ENCODE measurements at places on chromosomes 3 and 15.

DNA sequence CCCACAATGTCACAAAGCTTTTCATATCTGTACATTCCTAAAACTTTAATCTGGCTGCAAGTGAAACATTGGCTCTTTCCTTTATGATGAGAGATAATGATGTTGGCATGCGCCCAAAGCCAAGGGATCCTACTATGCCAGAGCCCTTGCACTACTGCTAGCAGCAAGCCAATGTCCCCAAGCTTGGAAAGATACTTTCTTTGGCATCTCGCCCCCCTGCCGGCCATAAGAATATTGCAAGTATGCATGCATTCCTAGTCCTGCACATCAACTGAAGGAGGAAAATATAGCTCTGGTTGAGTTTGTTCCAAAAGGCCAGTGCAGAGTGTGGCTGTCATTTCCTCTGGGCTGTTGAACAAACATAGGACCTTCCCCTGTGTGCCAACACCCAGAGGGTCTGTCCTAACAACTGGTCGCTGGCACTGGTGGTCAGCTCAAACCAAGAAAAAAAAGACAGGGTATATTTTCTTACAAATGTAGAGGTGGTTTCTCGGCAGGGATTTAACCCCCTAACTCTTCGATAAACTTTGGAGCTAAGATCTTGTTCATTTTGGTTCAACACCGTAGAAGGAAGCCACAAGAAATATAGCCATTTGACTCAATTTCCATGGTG lies 120.9 kb upstream of the ZBED2 start:
- DNase-seq: no peak

DNA sequence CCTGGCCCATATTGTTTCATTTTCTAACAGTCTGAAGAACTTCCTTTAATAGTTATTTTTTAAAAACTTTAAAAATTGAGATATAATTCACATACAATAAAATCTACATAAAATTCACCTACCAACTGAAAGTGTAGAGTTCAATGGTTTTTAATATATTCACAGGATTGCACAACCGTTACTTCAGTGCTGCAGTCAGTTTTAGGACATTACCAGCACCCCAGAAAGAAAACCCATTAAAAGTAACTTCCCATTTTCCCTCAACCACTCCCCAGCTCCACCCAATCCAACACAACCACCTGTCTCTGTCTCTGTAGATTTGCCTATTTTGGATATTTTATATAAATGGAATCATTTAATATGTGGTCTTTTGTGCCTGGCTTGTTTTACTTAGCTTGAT lies 29.6 kb downstream of the MGA start:
- DNase-seq: no peak

DNA sequence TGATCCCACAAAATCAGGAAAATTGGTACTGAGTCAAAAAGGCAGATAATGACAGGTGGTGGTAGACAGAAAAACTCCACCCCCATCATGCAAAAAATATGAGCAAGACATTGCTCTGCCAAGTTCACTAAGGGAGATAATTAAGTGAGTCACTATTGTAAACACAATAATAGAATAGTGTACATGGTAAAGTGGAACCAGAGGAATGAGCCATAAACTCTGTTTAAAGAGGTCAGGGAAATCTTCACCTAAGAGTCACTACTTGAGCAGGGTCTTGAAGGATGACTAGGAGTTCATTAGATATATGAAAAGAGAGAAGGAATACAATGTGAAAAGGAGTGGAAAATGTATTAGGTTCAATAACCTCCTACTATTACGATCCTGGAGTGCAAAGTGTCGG lies 213.4 kb upstream of the PEX5L start:
- DNase-seq: no peak

GRCh38 chr3:187767266-187768012 lies 22.2 kb upstream of the BCL6 start:
- DNase-seq: no peak
